Stomach (tissue), 19 donors: ENCODE measurements at places on chromosomes 4 and X. TPM values are rescaled to one million over a fixed set of nuclear protein-coding genes. Genes with fewer than 3 reads are reported as not detected.
A peak's percentile ranks its signal among the peaks of the same experiment; 100 is the strongest.

GRCh38 chr4:80726471-80726870 lies 304.0 kb upstream of the BMP3 start:
- H3K36me3 ChIP-seq = no peaks in the 10 kb centered on the region
- no peak for DNase-seq
- H3K27me3 ChIP-seq = no peaks in the 10 kb centered on the region
- no peak overlapping the region for H3K4me3 ChIP-seq
- no peak overlapping the region for H3K27ac ChIP-seq

DNA sequence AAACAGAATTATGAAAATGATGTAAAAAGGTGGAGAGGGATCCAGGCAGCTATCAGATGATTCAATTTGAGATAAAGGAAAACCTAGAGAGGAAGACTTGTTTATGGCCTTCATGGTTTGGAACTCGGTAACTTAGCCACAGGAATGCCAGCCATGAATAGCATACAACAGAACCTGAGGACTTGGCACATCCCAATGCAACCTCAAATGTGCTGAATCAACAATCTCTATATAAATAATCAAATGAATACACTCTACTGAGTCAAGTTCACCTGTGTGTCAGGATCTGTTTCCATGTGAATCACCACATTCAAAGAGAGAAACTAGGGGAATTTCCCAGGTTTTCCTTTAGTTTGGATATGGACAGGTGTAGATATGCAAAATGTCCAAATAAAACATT lies 86.9 kb downstream of the MBNL3 start:
- H3K27me3 ChIP-seq = no peaks in the 10 kb centered on the region
- no peak overlapping the region for H3K27ac ChIP-seq
- H3K4me1 ChIP-seq = no peaks in the 10 kb centered on the region
- no peak overlapping the region for H3K4me3 ChIP-seq

DNA sequence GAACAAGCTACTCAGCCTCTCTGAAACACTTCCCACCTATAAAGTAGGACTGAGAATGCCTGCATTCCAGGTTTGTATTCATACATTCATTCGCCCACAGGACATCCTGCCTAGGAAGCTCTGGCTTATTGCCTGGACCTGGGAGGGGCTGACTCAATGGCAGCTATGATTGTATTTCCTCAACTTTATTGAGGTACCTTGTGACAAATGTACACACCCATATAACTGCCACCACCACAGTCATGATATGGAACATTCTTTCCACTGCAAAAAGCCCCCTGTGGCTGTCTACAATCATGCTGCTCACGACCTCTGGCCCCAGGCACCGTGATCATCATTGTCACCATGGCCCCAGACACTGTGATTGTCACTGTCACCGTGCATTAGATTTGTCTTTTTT lies 68.3 kb downstream of the ABLIM2 start:
- no peaks in the 10 kb centered on the region for H3K4me1 ChIP-seq
- H3K27me3 ChIP-seq = no peaks in the 10 kb centered on the region
- H3K4me3 ChIP-seq = no peak overlapping the region
- no peaks in the 10 kb centered on the region for H3K36me3 ChIP-seq

Gene ADGRL3
- 109 TPM for total RNA-seq

- no peaks in the 10 kb centered on the region for H3K36me3 ChIP-seq
- no peaks in the 10 kb centered on the region for H3K4me1 ChIP-seq
- DNase-seq = no peak
- no peaks in the 10 kb centered on the region for H3K27me3 ChIP-seq
- H3K4me3 ChIP-seq = no peak overlapping the region
These were observed 47.1 kb upstream of the CCSER1 start for GRCh38 chr4:90080116-90080515.

DNA sequence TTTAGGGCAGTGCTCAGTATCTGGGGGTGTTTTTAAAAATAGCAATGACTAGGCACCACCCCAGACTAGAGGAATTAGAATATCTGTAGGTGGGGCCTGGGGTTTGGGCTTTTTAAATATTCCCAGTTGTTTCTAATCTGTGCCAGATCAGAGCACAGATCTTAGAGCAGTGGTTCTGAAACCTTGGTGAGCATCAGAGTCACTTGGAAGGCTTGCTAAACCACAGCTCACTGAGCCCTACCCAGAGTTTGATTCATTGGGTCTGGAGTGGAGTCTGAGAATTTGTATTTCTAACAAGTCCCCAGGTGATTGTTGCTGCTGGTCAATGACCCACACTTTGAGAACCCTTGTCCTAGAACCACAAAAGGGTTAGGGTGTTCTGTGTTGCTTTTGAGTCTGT lies 16.7 kb downstream of the HADH start:
- no peaks in the 10 kb centered on the region for H3K4me1 ChIP-seq
- no peak overlapping the region for H3K27ac ChIP-seq
- H3K27me3 ChIP-seq = no peaks in the 10 kb centered on the region
- DNase-seq = no peak

GRCh38 chr4:7981738-7982394 lies 42.2 kb upstream of the AFAP1 start:
- H3K36me3 ChIP-seq = no peaks in the 10 kb centered on the region
- no peak overlapping the region for H3K4me3 ChIP-seq
- no peak overlapping the region for H3K27ac ChIP-seq
- no peaks in the 10 kb centered on the region for H3K27me3 ChIP-seq
- no peak for DNase-seq
- peaks cover 11% of the 10 kb centered on the region for H3K4me1 ChIP-seq

DNA sequence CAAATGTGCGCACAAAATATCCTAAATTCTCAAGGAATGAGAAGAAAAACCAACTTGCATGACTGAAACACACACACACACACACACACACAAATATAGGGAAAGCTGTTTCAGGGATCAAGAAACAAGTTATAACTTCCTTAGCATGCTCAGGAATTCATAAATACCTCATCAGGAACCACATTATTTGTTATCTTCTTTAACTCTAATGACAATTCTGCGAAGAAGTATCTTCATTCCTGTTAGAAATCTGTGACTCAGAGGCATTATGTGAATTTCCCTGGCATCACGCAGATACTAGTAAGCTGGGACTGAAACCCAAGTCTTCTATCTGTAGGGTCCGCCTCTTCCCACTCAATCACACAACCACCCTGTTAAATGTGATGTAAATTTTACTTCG lies 30.3 kb downstream of the TMPRSS11A start:
- no peaks in the 10 kb centered on the region for H3K36me3 ChIP-seq
- no peaks in the 10 kb centered on the region for H3K27me3 ChIP-seq
- no peaks in the 10 kb centered on the region for H3K4me1 ChIP-seq
- no peak overlapping the region for H3K4me3 ChIP-seq
- no peak for DNase-seq

GRCh38 chrX:147069926-147070325 lies 255.4 kb upstream of the CXorf51A start:
- no peaks in the 10 kb centered on the region for H3K36me3 ChIP-seq
- no peak for DNase-seq
- no peaks in the 10 kb centered on the region for H3K27me3 ChIP-seq
- H3K4me3 ChIP-seq = no peak overlapping the region

Gene SUPT20HL1
- not detected for total RNA-seq

- no peaks in the 10 kb centered on the region for H3K27me3 ChIP-seq
- H3K36me3 ChIP-seq = no peaks in the 10 kb centered on the region
- no peak for DNase-seq
- H3K4me1 ChIP-seq = no peaks in the 10 kb centered on the region
These were observed 2332.1 kb downstream of the PCDH7 start for GRCh38 chr4:33052241-33052640.

- no peak overlapping the region for H3K4me3 ChIP-seq
- no peak overlapping the region for H3K27ac ChIP-seq
- H3K4me1 ChIP-seq = no peaks in the 10 kb centered on the region
- H3K27me3 ChIP-seq = no peaks in the 10 kb centered on the region
- DNase-seq = no peak
These were observed 210.5 kb downstream of the ADAMTS3 start for GRCh38 chr4:72358483-72358882.

Gene RAB41
- not detected for total RNA-seq

- no peak overlapping the region for H3K4me3 ChIP-seq
- peaks cover 39% of the 10 kb centered on the region for H3K4me1 ChIP-seq
- DNase-seq = no peak
- H3K36me3 ChIP-seq = no peaks in the 10 kb centered on the region
- no peak overlapping the region for H3K27ac ChIP-seq
These were observed 64.1 kb downstream of the CAMK2D start for GRCh38 chr4:113697429-113697828.

Gene PPID
- 1.2 TPM for total RNA-seq

DNA sequence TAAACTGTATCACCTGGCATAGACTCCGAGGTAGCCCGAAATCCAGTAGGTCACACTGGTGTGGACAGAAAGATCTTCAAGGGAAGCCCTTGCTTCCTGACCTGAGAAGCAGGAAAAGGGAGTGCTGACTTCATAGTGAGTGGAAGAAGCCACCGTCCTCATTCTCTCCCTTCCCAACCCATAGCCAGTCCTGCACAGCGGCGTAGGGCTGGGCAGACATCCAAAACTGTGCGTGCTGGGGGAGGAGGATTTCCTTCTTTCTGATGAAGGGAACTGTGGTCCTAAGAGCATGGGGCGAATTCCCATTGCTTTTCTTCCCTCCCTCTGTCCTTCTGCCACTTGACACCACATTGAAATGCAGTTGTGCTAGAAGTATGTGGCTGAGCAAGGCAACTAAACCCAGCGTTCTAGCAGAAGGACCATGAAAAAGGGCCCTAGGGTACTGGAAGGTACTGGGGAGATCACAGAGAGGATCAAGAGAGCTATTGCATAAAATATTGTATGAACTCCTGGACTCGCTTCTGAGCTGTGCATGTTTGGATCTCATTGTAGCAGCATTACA lies 66.9 kb downstream of the STOX2 start:
- no peaks in the 10 kb centered on the region for H3K27me3 ChIP-seq
- H3K27ac ChIP-seq = no peak overlapping the region
- no peaks in the 10 kb centered on the region for H3K4me1 ChIP-seq
- no peak for DNase-seq

GRCh38 chr4:186699298-186699697 lies 24.4 kb downstream of the FAT1 start:
- H3K36me3 ChIP-seq = no peaks in the 10 kb centered on the region
- peak; percentile 86 for DNase-seq
- H3K27ac ChIP-seq = peak overlapping the region; percentile 70
- peaks cover 38% of the 10 kb centered on the region for H3K4me1 ChIP-seq
- H3K4me3 ChIP-seq = no peak overlapping the region

DNA sequence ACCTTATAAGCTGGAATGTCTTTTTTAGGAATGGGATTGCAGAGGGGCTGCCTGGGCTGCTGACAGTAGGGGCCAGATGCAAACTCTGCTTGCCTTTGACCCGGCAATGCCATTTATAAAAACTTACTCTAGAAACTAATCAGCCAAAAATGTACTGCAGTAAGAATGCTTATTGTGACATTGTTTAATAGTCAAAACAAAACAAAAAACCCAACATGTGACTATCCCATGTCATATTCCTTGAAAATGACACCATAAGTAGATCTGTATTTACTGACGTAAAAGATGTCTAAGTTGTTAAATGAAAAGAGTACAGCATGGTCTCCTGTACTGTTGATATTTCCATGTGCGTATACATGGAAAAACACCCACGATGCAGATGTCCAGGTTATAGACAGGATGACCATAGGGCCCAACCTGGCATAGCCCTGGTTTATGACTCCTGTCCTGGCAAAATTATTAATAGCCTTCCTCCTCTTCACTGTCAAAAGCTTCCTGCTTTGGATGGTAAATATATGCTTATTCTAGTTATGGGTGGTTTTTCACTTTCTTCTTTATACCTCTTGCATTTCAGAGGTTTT lies 138.9 kb downstream of the PTTG2 start:
- DNase-seq = no peak
- H3K27me3 ChIP-seq = no peaks in the 10 kb centered on the region
- H3K4me1 ChIP-seq = peaks cover 8% of the 10 kb centered on the region
- H3K4me3 ChIP-seq = no peak overlapping the region

Gene ITGB1BP2
- 14.3 TPM for total RNA-seq
